ENCODE measurements at places on chromosomes 4 and X.

- H3K27ac ChIP-seq: no peak overlapping the region
- H3K36me3 ChIP-seq: peaks cover 12% of the 10 kb centered on the region
- H3K4me1 ChIP-seq: peaks cover 3% of the 10 kb centered on the region
- no peak for DNase-seq
Observed at GRCh38 chr4:56372774-56373173, 14.5 kb downstream of the AASDH start.

DNA sequence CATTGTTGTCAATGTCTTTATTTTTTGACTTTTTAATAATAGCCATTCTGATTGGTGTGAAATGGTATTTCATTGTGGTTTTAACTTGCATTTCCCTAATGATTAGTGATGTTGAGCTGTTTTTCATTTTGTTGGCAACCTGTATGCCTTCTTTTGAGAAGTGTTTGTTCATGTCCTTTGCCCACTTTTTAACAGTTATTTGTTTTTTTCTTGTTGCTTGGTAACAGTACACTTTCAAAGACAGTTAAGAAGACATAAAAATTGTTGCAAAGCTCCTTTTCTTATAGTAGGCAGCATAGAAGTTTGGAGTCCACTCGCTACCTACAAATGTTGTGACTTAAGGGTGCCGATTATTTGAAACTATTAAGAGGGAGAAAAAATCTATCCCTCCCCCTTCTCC is 48.7 kb upstream of the SLC7A11 start:
- no peak for DNase-seq
- H3K27ac ChIP-seq: no peak overlapping the region
- no peaks in the 10 kb centered on the region for H3K36me3 ChIP-seq
- H3K27me3 ChIP-seq: no peaks in the 10 kb centered on the region

- H3K27ac ChIP-seq: no peak overlapping the region
- no peaks in the 10 kb centered on the region for H3K36me3 ChIP-seq
- no peaks in the 10 kb centered on the region for H3K27me3 ChIP-seq
- H3K4me3 ChIP-seq: no peak overlapping the region
- no peaks in the 10 kb centered on the region for H3K4me1 ChIP-seq
Observed at GRCh38 chrX:26511589-26512363, 295.8 kb downstream of the MAGEB5 start.

DNA sequence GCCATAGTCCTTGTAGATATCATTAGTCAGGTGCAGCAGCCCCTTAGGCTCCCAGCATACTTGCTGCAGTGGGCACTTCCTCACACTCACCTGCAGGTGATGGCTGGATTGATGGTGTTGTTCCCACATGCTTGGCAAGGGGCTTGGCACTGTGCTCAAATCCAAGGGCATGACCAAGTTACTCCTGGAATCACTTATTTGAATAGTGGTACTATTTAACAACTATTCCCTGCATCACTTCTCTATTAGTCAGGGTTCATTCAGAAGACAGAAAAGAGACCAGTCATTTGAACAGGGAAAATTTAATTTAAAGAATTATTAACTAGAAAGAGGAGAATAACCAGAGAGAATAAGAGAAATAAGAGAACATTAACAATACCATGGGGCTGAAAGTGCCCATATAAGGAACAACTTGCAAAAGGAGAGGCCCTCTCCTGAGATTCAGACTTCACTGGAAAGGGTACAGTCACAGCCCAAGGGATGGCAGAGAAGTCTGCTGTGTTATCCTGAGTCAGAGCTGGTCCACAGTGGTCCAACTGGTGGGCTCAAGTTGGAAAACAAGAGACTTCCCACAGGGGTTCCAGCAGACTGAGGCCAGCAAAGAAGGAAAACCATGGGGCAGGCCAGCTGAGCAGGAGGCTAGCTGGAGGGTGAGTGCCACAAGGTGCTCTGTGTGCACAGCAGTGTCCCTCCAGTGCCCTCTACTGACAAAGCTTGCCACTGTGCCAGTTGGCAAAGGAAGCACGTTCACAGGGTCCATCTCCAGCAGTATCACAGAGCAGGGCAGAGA is 9.8 kb downstream of the SPP1 start:
- H3K27ac ChIP-seq: no peak overlapping the region
- peaks cover 34% of the 10 kb centered on the region for H3K27me3 ChIP-seq
- H3K36me3 ChIP-seq: no peaks in the 10 kb centered on the region
- H3K4me1 ChIP-seq: peaks cover 10% of the 10 kb centered on the region
- DNase-seq: peak; percentile 26
- H3K4me3 ChIP-seq: no peak overlapping the region

DNA sequence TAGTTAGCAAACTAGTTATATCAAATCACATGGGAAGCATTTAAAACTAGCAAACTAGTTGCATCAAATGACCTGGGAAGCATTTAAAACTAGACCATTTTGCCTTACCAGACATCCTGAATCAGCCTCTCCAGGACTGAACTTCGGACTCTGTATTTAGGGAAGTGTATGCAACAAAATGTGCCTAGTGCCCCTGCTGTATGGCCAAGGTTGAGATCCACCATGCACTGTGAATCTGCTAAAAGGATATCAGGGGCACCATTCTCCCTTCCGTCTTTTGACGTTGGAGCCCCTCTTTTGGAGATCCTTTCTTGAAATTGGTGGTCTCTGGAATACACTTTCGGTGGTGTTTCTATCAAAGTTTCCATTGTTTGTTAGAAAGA is 49.5 kb downstream of the CCNI start:
- H3K4me1 ChIP-seq: peaks cover 38% of the 10 kb centered on the region
- H3K36me3 ChIP-seq: peaks cover 15% of the 10 kb centered on the region
- H3K27ac ChIP-seq: no peak overlapping the region
- no peak overlapping the region for H3K4me3 ChIP-seq
- no peak for DNase-seq

DNA sequence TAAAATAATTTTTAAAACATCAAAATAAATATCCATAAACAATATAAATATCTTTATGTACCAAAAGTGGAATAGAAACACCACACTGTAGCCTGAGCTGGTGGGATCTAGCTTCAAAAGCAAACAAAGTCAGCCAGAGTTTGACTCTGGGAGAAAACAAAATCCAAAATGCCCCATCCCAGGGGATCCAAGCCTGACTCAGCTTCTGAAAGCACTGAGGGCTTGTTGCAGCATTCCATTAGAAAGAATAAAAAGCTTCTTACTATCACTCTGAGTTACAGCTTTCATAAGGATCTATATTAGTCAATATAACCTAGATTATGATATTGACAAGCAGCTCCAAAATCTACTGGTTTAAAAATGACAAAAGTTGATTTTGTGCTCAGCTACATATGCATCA is 149.7 kb upstream of the ANKRD50 start:
- no peaks in the 10 kb centered on the region for H3K36me3 ChIP-seq
- DNase-seq: no peak
- no peak overlapping the region for H3K4me3 ChIP-seq
- H3K27ac ChIP-seq: no peak overlapping the region
- no peaks in the 10 kb centered on the region for H3K4me1 ChIP-seq
- H3K27me3 ChIP-seq: no peaks in the 10 kb centered on the region

DNA sequence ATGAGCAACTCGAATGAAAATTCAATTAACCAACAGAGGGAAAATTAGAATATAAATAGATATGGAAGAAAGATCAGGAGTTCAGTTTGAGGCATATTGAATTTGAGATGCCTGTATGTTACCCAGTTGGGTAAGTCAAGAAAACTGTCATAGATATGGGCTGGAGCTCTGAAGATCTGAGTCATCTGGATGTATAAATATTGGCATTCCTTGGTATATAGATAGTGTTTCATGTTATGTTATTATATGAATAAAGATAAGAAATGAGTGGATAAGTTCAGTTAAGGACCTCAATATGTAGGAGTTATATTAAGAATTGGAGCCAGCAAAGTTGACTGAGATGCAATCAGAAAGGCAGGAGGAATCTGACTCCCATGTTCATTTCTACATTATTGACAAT is 543.6 kb upstream of the SMIM31 start:
- H3K4me1 ChIP-seq: no peaks in the 10 kb centered on the region
- no peak overlapping the region for H3K27ac ChIP-seq
- H3K27me3 ChIP-seq: no peaks in the 10 kb centered on the region
- no peaks in the 10 kb centered on the region for H3K36me3 ChIP-seq

DNA sequence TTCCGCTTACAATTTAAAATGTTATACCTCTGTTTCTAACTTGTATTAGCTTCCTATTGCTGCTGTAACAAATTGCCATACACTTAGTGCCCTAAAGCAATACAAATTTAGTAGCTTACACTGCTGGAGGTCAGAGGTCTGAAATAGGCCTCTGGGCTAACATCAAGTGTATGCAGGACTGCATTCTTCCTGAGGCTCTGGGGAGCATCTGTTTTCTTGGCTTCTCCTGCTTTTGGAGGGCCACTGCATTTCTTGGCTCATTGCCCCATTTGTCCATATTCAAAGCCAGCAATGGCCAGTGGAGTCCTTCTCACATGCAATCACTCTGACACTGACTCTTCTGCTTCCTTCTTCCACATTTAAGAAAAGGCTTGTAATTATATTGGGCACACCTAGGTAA is 639.8 kb upstream of the INTU start:
- H3K27me3 ChIP-seq: no peaks in the 10 kb centered on the region
- H3K27ac ChIP-seq: no peak overlapping the region
- H3K4me3 ChIP-seq: no peak overlapping the region
- no peaks in the 10 kb centered on the region for H3K36me3 ChIP-seq
- no peaks in the 10 kb centered on the region for H3K4me1 ChIP-seq

DNA sequence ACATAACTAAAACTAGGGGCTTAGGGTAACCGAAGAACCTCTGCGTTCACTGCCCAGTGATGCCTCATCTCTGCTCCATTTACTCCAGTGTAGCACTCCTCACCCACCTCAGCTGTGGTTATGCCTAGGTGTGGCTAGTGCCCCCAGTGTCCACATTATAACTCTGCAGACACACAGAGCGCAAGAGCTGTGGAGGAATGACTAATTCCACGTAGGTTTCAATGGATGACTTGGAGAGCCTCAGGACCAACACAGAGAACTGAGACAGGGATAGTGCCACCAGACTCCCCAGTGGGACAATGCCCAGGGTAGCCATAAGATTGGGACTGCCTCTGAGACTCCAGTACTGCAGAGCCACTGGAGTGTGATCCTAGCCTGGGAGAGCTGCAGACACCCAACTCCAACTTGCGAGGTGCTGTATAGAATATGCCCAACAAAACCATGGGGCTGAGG is 542.4 kb upstream of the DIPK2B start:
- H3K27ac ChIP-seq: no peak overlapping the region
- no peak for DNase-seq
- peaks cover 39% of the 10 kb centered on the region for H3K36me3 ChIP-seq

DNA sequence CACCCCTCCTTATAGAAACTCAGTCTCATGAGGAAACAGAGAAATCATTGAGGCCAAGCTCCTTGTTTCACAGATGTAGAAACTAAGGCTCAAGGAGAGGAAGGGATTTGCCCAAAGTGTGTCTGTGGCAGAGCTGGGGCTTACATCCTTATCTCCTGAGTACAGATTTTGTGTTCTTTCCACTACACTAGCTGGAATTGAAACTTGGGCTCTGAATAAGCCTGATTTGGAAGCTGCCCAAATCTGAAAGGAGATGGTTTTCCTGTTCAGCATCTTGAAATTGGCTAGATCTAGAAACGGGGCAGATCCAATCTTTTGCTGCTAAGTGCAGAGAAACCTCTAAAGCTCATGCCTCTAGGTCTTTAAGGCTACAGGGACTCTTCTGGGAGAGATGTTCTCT is 24.3 kb downstream of the AWAT2 start:
- H3K27ac ChIP-seq: no peak overlapping the region
- DNase-seq: no peak
- H3K36me3 ChIP-seq: no peaks in the 10 kb centered on the region
- no peak overlapping the region for H3K4me3 ChIP-seq
- H3K27me3 ChIP-seq: no peaks in the 10 kb centered on the region

- H3K4me1 ChIP-seq: no peaks in the 10 kb centered on the region
- H3K27me3 ChIP-seq: no peaks in the 10 kb centered on the region
Observed at GRCh38 chr4:142098900-142099545, 462.6 kb downstream of the IL15 start.

DNA sequence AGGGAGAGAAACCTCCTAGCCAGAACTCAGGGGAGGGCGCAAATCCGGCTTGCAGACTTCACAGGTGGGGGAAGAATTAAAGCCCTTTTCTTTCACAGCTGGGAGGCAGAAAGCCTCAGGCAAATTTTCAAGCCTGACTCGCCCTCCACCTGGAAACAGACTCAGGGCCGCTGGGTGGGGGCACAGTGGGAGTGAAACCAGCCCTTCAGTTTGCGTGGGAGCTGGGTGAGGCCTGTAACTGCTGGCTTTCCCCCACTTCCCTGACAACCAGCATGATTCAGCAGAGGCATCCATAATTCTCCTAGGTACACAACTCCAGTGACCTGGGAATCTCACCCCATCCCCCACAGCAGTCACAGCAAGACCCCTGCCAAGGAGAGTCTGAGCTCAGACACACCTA is 206.9 kb upstream of the INTU start:
- no peaks in the 10 kb centered on the region for H3K4me1 ChIP-seq
- no peak for DNase-seq
- no peak overlapping the region for H3K4me3 ChIP-seq
- H3K36me3 ChIP-seq: no peaks in the 10 kb centered on the region
- no peak overlapping the region for H3K27ac ChIP-seq
- H3K27me3 ChIP-seq: no peaks in the 10 kb centered on the region

- no peaks in the 10 kb centered on the region for H3K36me3 ChIP-seq
- no peaks in the 10 kb centered on the region for H3K4me1 ChIP-seq
- no peak overlapping the region for H3K27ac ChIP-seq
- no peaks in the 10 kb centered on the region for H3K27me3 ChIP-seq
- DNase-seq: no peak
Observed at GRCh38 chrX:103187953-103188475, 26.9 kb upstream of the BEX4 start.

GRCh38 chr4:2583517-2583916 is 47.1 kb downstream of the FAM193A start:
- peaks cover 7% of the 10 kb centered on the region for H3K4me1 ChIP-seq
- peaks cover 1% of the 10 kb centered on the region for H3K36me3 ChIP-seq
- H3K27me3 ChIP-seq: no peaks in the 10 kb centered on the region
- no peak overlapping the region for H3K27ac ChIP-seq
- no peak overlapping the region for H3K4me3 ChIP-seq

- H3K36me3 ChIP-seq: no peaks in the 10 kb centered on the region
- no peak within 1 kb of the TSS for H3K27ac ChIP-seq
- peaks cover 14% of the 10 kb centered on the region for H3K4me1 ChIP-seq
- peak within 1 kb of the TSS; percentile 84 for H3K4me3 ChIP-seq
Observed at GRCh38 chr4:158209825-158210807, at the start of gene TMEM144. Gene TMEM144, plus strand, starts transcription at chr4:158210486. Its CDS starts 2,182 bp downstream, at chr4:158212668.

DNA sequence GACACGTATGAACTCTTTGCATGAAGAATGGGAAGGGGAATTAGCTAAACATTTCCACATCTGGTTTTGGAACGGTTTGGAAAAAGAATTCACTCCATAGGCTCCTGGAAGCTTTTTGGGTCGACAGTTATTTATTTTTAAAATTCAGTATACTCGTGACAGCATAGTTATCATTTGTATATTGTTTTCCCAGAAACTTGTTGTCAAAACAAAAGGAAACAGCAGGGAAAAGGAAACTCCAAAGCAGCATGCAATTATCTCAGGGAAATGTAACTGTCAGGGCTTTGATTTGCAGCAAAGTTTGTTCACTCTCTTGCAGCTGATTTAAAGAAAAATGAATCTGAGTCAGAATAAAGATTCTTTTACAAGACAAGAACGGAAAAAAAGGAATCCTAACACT is 86.5 kb downstream of the PLAC1 start:
- no peaks in the 10 kb centered on the region for H3K36me3 ChIP-seq
- no peak overlapping the region for H3K27ac ChIP-seq
- no peak overlapping the region for H3K4me3 ChIP-seq

- H3K4me1 ChIP-seq: no peaks in the 10 kb centered on the region
- H3K27ac ChIP-seq: no peak overlapping the region
- H3K4me3 ChIP-seq: no peak overlapping the region
- H3K27me3 ChIP-seq: no peaks in the 10 kb centered on the region
Observed at GRCh38 chrX:16765594-16765993, 20.7 kb upstream of the TXLNG start.

Data from T-helper 2 cell treated with Interferon-gamma antibody and Interleukin-4, amounts not matched to agents 5 μg/mL and 100 μg/mL, for 36 hours (primary cell).